KG1 (cell line): ENCODE measurements at places on chromosomes 6 and 20.

GRCh38 chr6:2078888-2079287 lies 166.5 kb downstream of the GMDS start:
- no peak for DNase-seq

GRCh38 chr6:159086033-159086618 lies 41.3 kb upstream of the TAGAP start:
- no peak for DNase-seq

- DNase-seq = no peak
Measured at GRCh38 chr6:31819871-31820299, 4.5 kb downstream of the HSPA1A start.

- DNase-seq = no peak
Measured at GRCh38 chr6:4349323-4349722, 213.9 kb upstream of the ECI2 start.

DNA sequence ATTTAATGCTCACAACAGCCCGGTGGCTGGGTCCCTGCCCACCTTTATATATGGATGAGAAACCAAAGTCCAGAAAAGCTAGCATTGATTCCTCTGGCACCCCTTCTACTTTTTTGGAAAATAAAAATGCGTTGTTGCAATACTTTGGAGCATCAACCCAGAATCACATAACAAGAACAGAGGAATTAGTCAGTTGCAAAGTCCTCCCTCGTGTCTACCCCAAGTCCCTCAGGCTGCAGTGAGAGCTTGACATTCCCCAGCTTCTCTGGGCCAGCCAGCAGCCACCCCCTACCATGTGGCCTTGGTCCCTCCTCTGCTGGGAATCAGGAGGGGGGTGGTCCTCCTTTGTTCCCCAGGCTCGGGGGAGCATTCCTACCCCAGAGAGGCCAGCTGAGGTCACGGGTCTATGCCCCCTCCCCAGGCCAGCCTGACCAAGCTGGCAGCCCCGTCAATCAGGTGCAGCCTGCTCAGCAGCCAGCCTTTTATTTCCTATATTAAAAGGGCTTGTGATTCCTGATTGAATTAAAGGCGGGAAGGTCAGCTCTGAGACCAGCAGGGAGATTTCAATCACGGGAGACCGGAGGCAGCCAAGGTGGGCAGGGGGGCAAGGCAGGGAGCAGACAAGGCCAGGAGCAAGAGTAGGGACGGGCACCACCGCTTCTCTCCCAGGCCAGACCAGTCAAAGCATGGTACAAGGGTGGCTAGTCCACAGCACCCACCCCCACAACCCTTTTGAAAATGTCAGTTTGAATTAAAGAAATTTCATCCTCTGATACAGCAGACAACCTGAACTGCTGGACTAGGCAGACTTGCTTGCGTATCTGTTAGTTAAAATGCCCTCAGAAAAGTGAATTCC lies 158.9 kb downstream of the MRPL14 start:
- no peak for DNase-seq

DNA sequence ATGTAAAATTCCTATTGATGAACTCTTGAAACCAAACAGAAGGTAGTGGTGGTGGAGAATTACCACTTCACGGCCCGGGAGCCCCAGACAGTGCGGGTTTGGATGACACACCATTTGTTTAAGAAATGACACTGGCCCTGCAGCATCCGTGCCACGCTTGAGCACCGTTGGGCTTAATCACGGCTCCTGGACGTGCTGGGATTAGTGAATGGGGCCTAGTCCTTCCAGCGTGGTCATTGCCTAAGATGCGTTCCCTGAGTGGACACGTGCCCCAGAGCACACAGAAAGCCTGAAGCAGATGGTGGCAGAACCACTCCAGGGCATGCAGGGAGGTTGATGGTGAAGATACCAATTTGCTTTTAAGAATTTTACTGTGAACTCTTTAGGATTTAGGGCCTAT lies 14.5 kb downstream of the STX16 start:
- DNase-seq = no peak

GRCh38 chr6:11497881-11498280 lies 39.7 kb upstream of the TMEM170B start:
- no peak for DNase-seq

DNA sequence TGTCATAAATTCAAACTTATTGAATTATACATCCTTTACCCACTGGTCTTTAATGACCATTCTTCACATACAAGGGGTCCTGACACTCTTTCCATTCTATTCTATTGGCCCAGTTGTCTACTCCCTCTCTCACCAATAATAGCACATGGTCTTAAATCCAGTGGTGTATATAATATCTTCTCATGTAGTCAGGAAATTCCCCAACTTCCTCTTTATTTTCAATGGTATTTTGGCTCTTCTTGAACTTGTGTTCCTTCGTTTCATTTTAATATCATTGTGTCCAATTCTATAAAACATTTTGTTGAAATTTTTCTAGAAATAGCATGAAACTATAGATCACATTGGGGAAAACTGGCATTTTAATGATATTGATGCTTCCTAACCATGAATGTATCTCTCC lies 36.8 kb downstream of the PSMB9 start:
- DNase-seq = no peak

- no peak for DNase-seq
Measured at GRCh38 chr6:106186714-106187113, 100.6 kb downstream of the PRDM1 start.

GRCh38 chr20:56986476-56986875 lies 280.0 kb downstream of the BMP7 start:
- DNase-seq = no peak

GRCh38 chr6:41503827-41504465 lies 42.2 kb upstream of the FOXP4 start:
- DNase-seq = no peak

DNA sequence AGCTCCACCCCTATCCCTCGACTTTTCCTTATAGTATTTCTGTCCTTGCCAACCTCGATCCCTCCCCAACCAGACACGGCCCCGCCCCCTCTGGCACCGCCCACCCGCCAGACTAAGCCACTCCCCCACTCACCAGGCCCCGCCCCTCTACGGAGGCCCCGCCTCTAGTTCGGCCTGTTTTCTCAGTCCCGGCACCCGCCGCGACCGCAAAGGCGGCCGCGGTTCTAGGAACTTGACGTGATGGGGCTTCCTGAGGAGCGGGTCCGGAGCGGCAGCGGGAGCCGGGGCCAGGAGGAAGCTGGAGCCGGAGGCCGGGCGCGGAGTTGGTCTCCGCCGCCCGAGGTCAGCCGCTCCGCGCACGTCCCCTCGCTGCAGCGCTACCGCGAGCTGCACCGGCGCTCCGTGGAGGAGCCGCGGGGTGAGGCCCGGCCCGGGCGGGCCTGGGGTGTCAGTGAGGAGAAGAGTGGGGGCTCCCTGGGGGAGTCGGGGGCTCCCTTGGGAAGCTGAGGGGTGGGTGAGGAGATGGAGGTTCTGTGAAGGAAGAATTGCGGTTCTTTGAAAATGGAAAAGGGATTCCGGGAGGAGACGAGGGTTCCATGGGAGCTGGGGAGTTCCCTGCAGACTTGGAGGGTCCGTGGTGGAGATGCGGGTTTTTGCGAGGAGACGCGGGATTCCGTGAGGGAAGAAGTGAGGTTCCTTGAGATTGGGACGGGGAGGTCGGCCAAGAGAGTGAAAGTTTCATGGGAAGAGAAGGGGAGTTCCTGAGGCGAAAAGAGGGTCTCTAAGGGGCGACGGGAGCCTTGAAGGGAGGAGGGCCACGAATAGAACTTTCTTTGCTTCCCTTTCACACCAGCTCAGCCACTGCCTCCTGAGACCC lies at the start of gene ACSS2:
ACSS2 (plus strand) TSS at position 207 of the 877 bp plus-strand sequence; CDS start at position 241, 34 bp downstream.
- DNase-seq = peak; percentile 46

- no peak for DNase-seq
Measured at GRCh38 chr20:13341737-13342393, 120.8 kb downstream of the ISM1 start.

DNA sequence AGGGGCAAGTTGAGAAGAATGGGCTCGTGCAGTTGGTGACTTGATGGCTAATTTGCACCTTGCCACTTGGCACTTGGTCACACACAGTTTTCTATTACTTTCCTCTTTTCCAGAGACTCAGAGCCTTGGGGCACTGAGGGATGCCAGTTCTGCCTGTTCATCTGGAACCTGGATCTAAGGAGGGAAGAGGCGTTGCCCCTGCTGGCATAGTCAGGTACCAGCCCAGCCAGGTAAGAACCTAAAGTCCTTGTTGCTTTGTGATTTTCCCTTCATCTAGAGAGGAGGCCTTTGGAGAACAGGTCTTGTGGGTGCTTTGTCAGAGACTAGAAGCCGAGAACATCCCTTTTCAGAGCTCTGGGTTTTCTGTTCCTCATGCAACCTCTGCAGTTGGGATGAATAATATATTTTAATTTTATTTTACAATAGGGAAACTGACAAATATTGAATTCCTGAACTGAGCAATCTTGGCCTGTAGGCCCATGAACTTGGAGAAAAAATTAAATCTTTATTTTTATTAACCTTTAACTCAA lies 11.4 kb downstream of the SYTL3 start:
- no peak for DNase-seq

DNA sequence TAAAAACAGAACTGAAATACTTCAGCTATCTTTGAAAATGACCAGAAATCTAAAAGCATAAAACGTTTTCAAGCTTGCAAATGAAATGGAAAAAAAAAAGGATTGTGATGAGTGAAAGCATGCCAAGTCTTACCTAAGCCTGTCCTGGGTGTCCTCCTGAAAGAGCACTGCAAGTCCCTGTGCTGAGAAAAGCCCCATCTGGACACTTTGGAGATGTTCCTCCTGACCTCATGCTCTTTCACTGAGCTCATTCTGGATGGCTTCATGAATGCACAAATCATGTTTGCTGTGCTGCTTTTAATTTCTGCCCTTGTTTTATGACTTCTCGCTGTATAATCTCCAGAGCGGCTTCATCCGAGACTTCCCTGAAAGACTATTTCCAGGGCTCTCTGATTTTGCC lies 136.0 kb downstream of the SOD2 start:
- DNase-seq = no peak

DNA sequence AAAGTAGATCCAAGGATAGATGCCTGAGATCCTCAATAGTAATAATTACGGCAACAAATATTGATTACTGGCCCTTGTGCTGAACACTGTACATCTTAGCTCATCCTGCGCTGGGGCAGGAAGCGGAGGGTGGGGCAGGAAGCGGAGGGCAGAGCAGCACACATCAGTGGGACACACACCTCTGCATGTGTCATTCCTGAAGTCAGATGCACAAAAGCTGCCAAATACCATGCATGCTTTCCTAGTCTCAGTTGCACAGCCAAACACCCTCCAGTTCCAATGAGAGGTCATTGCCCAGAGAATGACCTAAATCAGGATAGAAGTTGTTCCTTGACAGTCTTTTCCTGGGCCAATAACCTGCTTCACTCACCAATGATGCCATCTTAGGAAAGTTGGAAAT lies 74.4 kb upstream of the FOXC1 start:
- no peak for DNase-seq

DNA sequence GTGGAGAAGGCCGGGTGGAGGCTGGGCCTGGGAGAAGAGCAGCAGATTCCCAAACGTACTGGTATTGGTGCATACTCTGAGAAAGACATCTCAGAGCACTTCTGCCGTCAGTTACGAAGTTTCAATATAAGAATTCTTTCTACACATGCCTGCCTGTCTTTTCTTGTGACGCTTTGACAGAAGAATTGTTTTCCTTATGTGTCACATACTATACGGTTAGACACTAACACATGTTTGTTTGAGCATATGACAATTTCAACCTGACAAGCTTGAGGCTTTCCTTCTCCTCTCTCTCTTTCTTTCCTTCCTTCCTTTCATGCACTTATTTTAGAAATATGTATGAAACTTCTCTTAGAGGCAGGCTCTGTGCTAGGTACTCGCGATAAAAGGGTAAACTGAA lies 360.0 kb downstream of the QKI start:
- DNase-seq = no peak

- no peak for DNase-seq
Measured at GRCh38 chr20:10225439-10226060, 6.9 kb downstream of the SNAP25 start.

DNA sequence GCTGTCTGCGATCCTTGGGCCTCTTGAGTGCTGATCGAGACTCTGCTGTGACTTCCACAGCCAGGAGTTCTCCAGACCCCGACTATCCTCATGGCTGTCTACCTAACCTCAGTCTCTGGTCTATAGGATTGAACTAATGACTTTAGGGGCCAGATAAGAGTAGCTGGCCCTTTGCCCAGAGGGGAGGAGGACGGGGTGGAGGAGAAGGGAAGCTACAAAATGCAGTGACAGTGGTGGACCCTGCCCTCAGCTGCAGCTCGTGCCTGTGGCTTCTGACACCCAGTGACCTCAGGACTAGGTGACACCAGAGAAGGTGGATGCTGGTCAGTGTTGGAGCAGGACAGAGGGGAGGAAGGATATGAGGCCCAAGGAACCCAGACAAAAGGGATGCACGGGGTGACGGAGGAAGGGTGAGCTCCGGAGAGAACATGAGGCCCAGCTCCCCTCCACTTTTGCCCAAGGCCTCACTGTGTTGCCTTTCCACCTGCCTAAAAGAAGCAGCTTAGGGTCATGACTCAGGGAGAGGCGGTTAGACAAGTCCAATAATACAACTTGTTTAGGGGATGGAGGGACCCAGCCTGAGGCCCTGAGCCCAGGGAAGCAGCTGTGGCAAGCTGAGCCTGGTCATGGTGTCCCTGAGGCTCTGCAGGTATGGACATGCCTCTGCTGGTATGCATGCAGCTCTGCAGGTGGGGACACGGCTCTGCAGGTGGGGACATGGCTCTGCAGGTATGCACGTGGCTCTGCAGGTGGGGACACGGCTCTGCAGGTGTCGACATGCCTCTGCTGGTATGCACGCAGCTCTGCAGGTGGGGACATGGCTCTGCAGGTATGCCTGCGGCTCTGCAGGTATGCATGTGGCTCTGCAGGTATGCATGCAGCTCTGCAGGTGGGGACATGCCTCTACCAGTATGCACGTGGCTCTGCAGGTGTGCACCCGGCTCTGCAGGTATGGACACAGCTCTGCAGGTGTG lies 67.7 kb downstream of the SYNJ2 start:
- DNase-seq = no peak

GRCh38 chr6:33632558-33633039 lies 11.5 kb downstream of the ITPR3 start:
- no peak for DNase-seq
